ENCODE measurements at places on chromosomes 7 and 10. TPM values are rescaled to one million over a fixed set of nuclear protein-coding genes. Genes with fewer than 3 reads are reported as not detected.
A peak's percentile ranks its signal among the peaks of the same experiment; 100 is the strongest.

Gene CLEC5A
- 10.6 TPM for total RNA-seq

Gene ANLN
- total RNA-seq = 3.3 TPM

Gene PON2
- 193 TPM for total RNA-seq

DNA sequence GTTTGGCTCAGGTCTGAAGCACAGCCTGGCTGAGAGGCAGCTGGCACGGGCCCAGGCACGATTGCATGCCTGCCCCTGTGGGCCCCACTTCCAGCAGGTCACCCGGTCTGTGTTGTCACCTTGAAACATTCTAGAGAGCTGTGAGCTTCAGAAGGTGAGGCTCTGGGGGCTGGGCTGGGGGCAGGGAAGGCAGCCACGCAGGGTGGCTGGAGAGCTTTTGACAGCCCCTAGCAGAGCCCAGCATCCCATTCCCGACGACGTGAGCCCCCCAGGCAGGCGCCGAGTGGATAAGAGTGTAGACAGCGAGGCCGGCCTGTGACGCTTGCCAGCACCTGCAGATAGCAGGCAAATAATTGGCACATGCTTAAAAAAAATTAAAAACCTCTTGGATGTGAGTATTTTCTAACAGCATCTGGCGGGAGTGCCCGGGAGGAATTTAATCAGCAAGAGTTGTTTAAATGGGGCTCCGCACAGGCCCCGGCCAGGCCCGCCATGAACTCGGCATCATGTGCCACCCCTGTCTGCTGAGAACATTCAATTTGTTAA, 212.0 kb upstream of the TBX20 start:
- peak; percentile 90 for DNase-seq
- H3K4me3 ChIP-seq = peak overlapping the region; percentile 10
- H3K36me3 ChIP-seq = no peaks in the 10 kb centered on the region
- H3K4me1 ChIP-seq = no peaks in the 10 kb centered on the region

- H3K27ac ChIP-seq = no peak overlapping the region
- H3K4me1 ChIP-seq = no peaks in the 10 kb centered on the region
- no peaks in the 10 kb centered on the region for H3K36me3 ChIP-seq
Observed at GRCh38 chr7:15932318-15932717, 245.8 kb upstream of the MEOX2 start.

All from upper lobe of right lung (tissue), 1 donor.